ENCODE measurements at places on chromosomes 12 and 14. TPM values are rescaled to one million over a fixed set of nuclear protein-coding genes. Genes with fewer than 3 reads are reported as not detected.

DNA sequence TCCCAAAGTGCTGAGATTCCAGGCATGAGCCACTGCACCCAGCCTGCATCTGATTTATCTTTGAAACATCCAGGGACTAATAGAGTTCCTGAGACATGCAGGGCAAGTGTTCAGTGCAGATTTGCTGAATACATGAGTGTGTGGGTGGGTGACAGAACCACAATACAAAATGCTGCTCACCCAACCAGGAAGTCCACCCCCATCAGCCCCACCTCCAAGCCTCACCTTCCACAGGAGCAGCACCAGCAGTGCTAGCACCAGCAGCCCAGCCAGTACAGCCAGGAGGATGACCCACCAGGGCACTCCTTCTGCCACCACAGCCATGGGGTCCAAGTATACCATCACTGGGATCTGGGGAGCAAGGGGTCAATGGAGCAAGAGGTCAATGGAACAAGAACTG is 20.0 kb downstream of the ITGA7 start:
- DNase-seq: no peak

GRCh38 chr14:74702293-74702692 is 10.6 kb downstream of the AREL1 start:
- DNase-seq: no peak

DNA sequence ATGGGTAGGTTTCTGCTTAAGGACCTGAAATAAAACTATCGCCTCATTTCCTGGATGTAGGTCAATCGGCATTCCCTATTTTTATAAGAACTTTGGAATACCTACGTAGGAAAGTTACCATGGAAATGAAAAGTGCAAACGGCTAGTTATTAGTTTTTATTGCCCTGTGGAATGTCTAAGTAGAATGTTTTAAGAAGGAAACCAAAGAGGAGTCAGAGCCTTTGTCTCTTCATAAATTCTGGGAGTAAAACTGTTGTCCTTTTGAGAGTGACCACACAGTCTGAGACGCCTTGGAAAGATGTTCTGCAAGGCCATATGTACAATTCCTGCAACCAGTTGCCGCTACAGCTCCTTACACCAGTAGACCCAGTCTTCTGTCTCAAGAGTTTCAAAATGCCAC is 176.0 kb upstream of the SEL1L start:
- no peak for DNase-seq

PLBD1 gene
- total RNA-seq: not detected

CMKLR1 gene
- 0.04 TPM for total RNA-seq

Data from SJCRH30 (cell line).